Activated CD4-positive, alpha-beta memory T cell treated with anti-CD3 and anti-CD28 coated beads for 36 hours (primary cell): ENCODE measurements at places on chromosomes 16 and 17.
A peak's percentile ranks its signal among the peaks of the same experiment; 100 is the strongest.

- H3K4me3 ChIP-seq = no peak overlapping the region
- no peak for DNase-seq
- H3K27me3 ChIP-seq = peaks cover 2% of the 10 kb centered on the region
- no peak overlapping the region for H3K27ac ChIP-seq
- H3K4me1 ChIP-seq = no peaks in the 10 kb centered on the region
- H3K36me3 ChIP-seq = no peaks in the 10 kb centered on the region
Observed at GRCh38 chr17:70499067-70499786, 329.9 kb downstream of the KCNJ2 start.

- no peak overlapping the region for H3K4me3 ChIP-seq
- peaks cover 6% of the 10 kb centered on the region for H3K27me3 ChIP-seq
- no peaks in the 10 kb centered on the region for H3K36me3 ChIP-seq
- no peaks in the 10 kb centered on the region for H3K4me1 ChIP-seq
Observed at GRCh38 chr17:57016071-57016763, 38.3 kb downstream of the SCPEP1 start.

DNA sequence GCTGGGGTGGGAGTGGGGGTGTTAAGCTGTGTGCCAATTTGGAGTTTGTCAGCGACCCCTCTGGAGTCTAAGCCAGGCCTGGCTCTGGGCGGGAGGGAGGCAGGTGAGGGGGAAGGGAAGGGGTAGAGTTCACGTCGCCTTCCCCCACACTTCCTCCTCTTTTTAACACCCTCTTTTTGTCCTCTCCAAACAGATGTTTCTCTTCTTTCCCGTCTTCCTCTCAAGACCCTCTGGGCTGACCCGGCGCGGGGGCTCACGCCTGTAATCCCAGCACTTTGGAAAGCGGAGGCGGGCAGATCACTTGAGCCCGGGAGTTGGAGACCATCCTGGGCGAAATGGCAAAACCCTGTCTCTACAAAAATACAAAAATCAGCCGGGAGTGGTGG is 3.3 kb downstream of the HOXB1 start:
- H3K27ac ChIP-seq = no peak overlapping the region
- no peak for DNase-seq
- no peaks in the 10 kb centered on the region for H3K4me1 ChIP-seq
- H3K36me3 ChIP-seq = no peaks in the 10 kb centered on the region

DNA sequence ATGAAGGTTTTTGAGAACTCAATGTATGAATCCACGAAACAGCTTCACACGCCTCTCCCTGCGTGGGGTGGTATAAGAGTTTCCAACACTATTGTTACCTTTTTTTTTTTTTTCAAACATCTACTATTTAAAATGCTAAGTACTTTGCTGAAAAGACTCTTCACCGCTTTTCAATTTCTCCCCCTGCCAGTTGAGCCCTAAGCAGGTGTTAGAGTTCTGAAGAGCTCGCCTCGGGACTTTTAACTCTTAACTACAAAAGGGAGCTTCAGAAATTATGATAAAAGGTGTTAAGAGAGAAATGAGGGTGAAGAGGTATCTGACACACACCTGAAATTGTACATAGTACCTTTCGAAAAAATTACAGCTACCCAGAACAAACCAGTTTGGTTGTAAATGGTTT is 20.9 kb upstream of the PSMD7 start:
- H3K4me3 ChIP-seq = no peak overlapping the region
- peaks cover 6% of the 10 kb centered on the region for H3K36me3 ChIP-seq
- no peak for DNase-seq
- no peaks in the 10 kb centered on the region for H3K4me1 ChIP-seq
- peaks cover 20% of the 10 kb centered on the region for H3K27me3 ChIP-seq

DNA sequence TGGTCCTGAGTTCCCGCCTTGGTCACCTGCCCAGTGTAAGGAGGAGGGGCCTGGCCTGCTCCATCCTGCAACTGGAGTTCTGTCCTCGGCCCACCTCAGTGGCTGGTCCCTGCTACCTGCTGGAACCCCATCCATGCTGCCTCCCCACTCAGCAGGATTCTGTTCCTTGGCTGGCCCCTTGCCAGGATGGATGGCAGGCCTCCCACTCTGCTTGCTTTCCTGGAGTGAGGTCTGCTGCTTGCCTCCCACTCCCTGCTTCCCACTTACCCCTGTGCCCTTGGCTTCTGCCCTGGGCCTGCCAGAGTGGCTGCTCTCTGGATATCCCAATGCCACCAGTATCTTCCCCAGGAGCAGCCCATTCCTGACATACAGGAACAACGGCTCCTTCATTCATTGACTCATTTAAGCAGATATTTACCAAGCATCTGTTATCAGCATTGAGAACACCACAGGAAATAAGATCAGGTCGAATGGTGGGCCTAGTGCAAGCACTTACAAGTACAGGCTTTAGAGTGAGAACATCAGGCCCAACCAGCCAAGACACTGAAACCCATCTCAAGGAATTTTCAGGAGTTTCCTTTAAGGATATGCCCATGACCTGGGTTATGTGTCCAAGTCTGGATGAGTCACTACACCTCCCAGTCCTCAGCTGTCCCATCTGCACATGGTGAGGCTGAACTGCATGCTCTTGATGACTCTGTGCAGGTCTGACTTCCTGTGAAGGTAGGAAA is 17.0 kb upstream of the RPRML start:
- no peak for DNase-seq
- H3K27ac ChIP-seq = no peak overlapping the region
- H3K27me3 ChIP-seq = no peaks in the 10 kb centered on the region
- H3K4me1 ChIP-seq = no peaks in the 10 kb centered on the region

DNA sequence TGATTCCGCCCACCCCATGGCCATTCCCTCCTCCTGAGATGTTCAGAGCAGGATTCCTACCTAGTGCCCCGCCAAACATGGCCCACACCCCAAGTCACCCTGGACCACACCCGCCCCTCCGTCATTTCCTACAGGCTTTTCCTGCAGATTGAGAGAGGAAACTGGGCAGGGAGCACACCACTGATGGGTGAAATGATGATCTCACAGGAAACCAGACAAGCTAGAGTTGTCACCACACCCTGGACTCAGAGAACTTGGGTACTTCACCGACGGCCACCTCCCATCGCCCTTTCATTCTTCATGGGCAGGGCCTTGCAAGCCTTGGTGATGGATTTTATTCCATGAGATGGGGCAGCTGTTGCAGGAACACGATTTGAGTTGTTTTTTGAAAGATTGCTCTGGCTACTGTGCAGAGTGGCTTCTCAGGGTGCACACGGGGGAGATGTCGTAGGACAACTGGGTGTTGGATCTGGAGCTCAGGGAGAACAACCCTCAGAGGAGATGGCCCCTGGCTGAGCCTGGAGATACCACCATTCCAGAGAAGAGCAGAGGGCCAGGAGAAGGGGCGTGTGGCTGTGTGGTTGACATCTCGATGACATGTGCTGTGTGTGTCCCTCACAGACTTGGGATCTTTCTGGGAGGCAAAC is 7.4 kb upstream of the B9D1 start:
- H3K27ac ChIP-seq = peak overlapping the region; percentile 55
- peak; percentile 43 for DNase-seq
- peaks cover 37% of the 10 kb centered on the region for H3K4me1 ChIP-seq
- no peak overlapping the region for H3K4me3 ChIP-seq

DNA sequence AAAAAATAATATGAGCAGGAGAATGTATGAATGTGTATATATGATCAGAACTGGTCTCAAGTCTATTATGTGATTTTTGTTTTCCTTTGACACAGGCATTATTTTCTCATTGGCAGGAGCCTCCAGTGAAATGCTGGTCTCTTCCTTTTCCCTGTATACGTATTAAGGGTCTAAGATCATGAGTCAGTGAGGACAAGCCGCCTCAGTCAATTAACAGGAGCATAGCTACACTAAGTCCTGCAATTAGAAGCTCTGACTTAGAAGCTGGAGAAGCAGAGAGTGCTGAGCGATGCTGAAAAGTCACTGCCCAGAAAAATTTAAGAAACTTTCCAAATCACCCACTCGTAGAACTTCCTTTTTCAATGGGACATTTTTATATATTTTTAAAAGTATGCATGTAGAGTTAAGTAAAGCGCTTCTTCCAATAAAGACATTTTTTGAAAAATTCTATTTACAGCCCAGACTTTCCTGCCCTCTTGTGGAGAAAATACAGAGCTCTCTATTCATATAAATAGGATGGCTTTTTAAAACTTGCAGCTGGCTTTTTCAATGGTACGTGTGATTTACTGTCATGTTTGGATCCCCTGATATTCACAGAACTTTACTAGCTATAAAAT is 70.2 kb upstream of the PSMD7 start:
- no peak overlapping the region for H3K4me3 ChIP-seq
- H3K4me1 ChIP-seq = no peaks in the 10 kb centered on the region
- no peaks in the 10 kb centered on the region for H3K36me3 ChIP-seq
- no peak overlapping the region for H3K27ac ChIP-seq

- H3K27ac ChIP-seq = peak overlapping the region; percentile 78
- no peaks in the 10 kb centered on the region for H3K27me3 ChIP-seq
- H3K36me3 ChIP-seq = peaks cover 56% of the 10 kb centered on the region
- H3K4me1 ChIP-seq = peaks cover 29% of the 10 kb centered on the region
Observed at GRCh38 chr17:36525113-36525512, 9.6 kb downstream of the MYO19 start.

DNA sequence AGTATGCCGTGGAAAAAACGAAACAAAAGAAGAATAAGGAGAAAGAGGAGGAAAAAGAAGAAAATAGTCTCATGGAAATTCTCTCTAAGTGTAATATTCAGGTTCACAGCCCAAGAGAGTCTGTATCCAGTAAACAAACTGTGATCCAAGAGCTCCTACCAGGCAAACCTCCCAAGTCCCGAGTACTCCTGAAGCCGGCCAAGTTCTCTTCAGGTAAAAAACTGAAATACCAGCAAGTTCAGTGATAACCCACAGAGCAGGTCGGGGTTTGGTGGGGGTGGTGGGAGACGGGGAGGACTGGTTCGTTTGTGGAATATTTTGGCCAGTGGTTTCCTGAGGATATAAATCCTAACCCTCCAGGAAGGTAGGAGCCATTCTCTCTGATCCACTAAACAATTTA is 8.5 kb upstream of the TVP23B start:
- H3K36me3 ChIP-seq = no peaks in the 10 kb centered on the region
- H3K27ac ChIP-seq = no peak overlapping the region
- no peak for DNase-seq
- no peaks in the 10 kb centered on the region for H3K27me3 ChIP-seq
- H3K4me3 ChIP-seq = no peak overlapping the region

DNA sequence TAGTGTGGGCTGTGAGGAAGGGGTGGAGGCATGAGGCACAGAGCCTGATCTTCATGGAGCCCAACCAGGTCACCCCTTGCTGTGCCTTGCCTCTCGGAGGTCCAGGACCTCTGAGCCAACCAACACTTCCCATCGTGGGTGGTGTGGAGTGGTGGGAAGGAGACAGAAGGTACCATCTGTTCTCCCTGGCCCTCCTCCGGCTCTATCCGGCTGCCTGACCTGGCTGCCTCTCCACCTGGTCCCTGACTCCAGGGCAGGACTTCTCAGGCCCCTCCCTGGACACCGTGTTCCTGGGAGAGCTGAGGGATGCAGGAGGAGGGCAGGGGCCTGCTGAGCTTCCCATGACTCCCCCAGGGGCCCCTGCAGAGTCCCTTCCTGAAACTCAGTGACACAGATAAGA is 3.9 kb downstream of the PDK2 start:
- H3K4me1 ChIP-seq = peaks cover 21% of the 10 kb centered on the region
- no peak overlapping the region for H3K4me3 ChIP-seq
- DNase-seq = no peak
- H3K36me3 ChIP-seq = peaks cover 3% of the 10 kb centered on the region
- H3K27ac ChIP-seq = no peak overlapping the region

GRCh38 chr17:30336369-30337171 is 2.7 kb upstream of the TMIGD1 start:
- H3K4me3 ChIP-seq = peak overlapping the region; percentile 13
- no peak overlapping the region for H3K27ac ChIP-seq
- H3K36me3 ChIP-seq = peaks cover 2% of the 10 kb centered on the region
- H3K4me1 ChIP-seq = peaks cover 37% of the 10 kb centered on the region

DNA sequence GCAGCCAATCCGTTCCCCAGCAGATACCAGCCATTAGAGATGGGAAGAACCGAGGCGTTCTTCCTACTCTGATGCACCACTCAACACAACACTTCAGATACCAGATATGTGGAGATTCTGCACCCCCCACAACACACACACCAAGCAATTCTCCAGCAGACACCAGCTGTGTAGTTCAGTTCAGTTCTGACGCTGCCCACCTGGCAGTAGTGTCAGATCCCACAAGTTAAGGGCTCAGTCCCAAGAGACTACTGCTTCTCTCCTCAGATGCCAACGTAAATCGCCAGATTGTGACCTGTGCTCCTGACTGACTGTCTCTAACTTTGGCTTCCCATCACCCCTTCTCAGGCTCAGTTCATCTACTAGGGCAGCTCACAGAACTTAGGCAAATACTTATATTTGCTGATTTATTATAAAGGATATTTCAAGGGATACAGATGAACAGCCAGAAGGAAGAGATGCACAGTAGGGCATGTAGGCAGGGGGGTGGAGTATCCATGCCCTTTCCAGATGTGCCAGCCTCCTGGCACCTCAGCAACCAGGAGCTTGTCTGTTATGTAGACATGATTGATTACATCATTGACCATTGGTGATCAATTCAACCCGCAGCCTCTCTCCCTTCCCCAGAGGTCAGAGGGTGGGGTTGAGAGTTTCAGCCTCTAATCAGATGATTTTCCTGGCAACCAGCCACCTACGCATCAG is 110.6 kb downstream of the PRKCA start:
- no peak overlapping the region for H3K4me3 ChIP-seq
- H3K27me3 ChIP-seq = no peaks in the 10 kb centered on the region
- H3K4me1 ChIP-seq = peaks cover 57% of the 10 kb centered on the region

GRCh38 chr16:78729687-78730086 is 630.2 kb downstream of the WWOX start:
- H3K4me1 ChIP-seq = peaks cover 11% of the 10 kb centered on the region
- no peak overlapping the region for H3K27ac ChIP-seq
- no peaks in the 10 kb centered on the region for H3K36me3 ChIP-seq

DNA sequence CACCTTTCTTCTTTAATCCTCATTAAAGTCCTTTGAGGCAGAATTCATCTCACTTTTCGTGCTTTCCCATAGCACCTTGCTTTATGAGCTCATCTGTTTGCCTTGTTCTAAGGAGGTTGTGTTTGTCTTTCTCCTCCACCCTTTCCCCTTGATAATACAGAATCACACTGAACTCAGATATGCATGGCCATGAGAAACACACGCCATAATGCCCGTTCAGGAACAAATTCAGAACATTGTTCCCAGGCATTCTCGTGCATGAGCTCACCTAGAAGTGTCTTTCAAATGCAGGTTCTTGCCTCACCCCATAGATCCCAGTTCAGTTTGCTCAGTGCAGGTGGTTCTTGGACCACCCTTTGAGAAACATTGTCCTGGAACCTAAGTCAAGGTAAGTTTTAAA is 71.1 kb downstream of the TMEM114 start:
- H3K4me1 ChIP-seq = no peaks in the 10 kb centered on the region
- peaks cover 3% of the 10 kb centered on the region for H3K27me3 ChIP-seq
- DNase-seq = no peak
- no peaks in the 10 kb centered on the region for H3K36me3 ChIP-seq
- no peak overlapping the region for H3K27ac ChIP-seq

- peaks cover 12% of the 10 kb centered on the region for H3K27me3 ChIP-seq
- H3K36me3 ChIP-seq = no peaks in the 10 kb centered on the region
- no peak overlapping the region for H3K4me3 ChIP-seq
- DNase-seq = no peak
Observed at GRCh38 chr17:45965812-45966211, 33.2 kb upstream of the STH start.
